ENCODE measurements at places on chromosomes 7 and 10.

DNA sequence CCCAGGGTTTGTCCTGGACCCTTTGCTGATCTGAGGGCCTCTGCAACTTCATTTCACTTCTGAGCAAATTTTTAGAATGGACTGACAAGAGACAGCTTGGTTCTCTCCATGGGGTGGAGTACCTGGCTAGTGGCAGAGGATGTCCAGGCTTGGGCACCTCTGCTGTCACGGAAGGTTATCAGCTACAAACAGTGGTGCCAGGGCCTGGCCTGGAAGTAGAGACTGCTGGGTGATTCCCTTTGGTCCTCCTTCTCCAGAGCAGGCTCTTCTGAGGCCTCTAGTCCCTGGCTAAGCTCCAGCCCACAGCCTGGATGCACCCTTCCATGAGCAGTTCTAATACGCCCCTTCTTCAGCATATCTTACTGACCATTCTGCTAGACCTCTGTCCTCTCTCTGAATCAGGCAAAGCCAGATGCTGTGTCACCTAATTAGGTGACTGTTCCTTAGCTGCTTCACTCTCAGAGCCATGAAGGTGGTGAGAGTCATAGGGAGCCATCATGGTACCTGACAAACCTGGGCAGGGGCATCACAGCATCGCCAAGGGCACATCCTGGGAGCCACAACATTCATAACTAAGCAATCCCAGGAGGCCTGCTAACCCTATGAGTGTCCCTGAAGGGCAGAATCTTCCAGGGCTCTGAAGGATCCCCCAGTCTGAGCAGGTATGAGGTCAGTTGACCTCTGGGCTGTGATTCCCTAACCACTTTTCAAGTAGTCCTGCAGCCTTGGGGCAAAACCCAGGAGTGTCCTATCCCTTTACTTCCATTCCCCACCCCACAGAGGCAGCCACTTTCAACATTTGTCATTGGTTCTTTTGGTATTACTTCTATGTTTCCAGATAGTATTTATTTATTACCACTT, 4.0 kb downstream of the ARHGAP22 start:
- no peak for ATAC-seq

- ATAC-seq = peak; percentile 22
Measured at GRCh38 chr7:94396596-94396995, 1.9 kb downstream of the COL1A2 start.

- ATAC-seq = no peak
Measured at GRCh38 chr7:94890216-94890615, 17.2 kb upstream of the PPP1R9A start.

GRCh38 chr7:106729720-106730385, 68.9 kb upstream of the CCDC71L start:
- no peak for ATAC-seq

GRCh38 chr10:89526358-89526757, 9.0 kb downstream of the SLC16A12 start:
- no peak for ATAC-seq

DNA sequence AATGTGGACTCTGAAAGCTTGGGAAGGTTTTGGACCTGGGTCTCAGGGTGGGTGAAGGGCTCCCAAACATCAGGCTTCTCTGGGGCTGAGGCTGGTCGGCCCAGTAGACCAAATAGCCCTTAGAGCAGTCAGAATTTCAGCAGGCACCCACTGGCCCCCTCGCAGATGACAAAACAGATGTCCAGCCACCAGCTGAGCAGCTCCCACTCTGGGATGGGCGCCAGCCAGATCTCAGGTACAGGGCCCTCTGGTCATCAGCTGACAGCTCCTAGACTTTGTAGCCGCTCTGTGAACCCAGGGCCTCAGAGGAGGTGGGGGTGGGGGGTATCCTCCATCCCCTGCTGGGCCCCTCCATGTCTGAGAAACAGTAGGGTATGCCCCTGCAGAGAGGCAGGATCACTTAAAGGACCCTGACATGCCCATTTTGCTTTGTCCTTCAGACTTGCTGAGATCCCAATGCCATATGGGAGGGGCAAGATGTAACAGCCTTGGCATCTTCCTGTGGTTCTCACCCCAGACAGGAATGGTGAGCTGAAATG, 26.5 kb downstream of the HSPA12A start:
- no peak for ATAC-seq

DNA sequence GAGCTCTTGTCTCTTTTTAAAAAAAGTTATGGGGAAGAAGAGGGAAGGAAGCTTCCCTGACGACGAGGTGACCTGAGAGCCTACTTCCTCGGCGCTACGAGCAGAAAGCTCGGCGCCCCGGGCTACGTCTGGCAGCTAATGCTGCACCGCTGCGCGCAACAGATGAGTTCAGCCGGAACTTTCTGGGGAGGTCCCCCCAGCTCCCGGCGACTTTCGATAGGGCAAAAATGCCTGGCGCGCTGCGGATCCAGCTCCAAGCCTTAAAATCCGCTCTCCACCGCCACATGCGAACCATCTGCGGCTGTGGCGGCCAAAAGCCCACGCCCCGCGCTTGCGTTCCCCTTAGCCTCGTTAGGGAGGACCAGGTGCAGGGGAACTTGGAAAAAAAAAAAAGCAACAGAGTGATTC, 621 bp downstream of the P4HA1 start:
- peak; percentile 28 for ATAC-seq

DNA sequence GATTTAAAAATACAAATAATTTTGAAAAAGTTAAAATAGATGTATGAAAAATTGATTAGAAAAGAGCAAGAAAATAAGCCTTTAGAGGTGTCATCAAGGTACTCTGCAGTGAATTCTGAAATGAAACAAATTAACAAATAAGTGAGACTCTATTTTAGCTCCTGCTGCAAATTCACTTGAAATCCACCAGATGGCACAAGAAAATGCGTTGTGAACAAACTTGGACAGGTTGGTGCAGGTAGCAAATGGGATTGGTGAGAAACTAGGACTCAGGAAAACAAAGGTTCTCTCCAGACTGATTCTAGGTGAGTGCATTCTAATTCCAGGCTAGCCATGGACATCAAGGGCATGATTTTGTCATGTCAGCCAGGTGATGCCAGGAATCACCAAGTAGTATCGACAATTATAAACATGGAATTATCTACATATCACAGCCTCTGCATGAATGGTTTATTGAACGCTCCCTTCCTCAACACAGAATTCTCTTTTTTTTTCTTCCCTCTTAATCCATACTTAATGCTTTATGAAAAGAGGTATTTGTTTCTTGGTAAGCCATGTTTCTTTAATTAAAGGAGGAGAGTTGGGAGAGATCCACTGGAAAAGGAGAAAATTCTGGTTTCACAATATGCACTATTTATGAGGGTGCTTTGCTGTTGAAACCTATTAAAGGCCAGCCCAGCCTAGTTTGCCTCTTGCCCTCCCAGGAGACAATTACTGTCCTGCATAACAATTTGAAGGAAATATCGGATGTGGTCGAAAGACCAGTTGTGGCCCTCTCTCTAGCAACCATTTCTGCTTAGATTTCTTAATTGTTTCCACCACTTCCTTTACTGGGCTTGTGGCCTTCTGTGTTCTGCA, 118.1 kb downstream of the ZNF365 start:
- ATAC-seq = peak; percentile 50

GRCh38 chr10:22554461-22555182, 159.8 kb downstream of the PIP4K2A start:
- ATAC-seq = peak; percentile 92
